ENCODE measurements at places on chromosomes 16 and 17. TPM values are rescaled to one million over a fixed set of nuclear protein-coding genes. Genes with fewer than 3 reads are reported as not detected.

The KRTAP3-1 gene
- total RNA-seq = not detected

The FBXO39 gene
- 24.9 TPM for total RNA-seq

The ST6GALNAC2 gene
- 0.11 TPM for total RNA-seq

The PRM1 gene
- total RNA-seq = not detected

The NPIPB12 gene
- 16.2 TPM for total RNA-seq

The CTRB2 gene
- not detected for total RNA-seq

The TMEM235 gene
- 2.2 TPM for total RNA-seq

The ESRP2 gene
- 1.7 TPM for total RNA-seq

The MEIOB gene
- not detected for total RNA-seq

The RAB40B gene
- total RNA-seq = 6.8 TPM

The BOLA2 gene
- 19.1 TPM for total RNA-seq

The ADPRM gene
- 12.8 TPM for total RNA-seq

The GALR2 gene
- total RNA-seq = 0.09 TPM

Data from dermis lymphatic vessel endothelial cell (primary cell).